ENCODE measurements at places on chromosomes 3 and 15.

DNA sequence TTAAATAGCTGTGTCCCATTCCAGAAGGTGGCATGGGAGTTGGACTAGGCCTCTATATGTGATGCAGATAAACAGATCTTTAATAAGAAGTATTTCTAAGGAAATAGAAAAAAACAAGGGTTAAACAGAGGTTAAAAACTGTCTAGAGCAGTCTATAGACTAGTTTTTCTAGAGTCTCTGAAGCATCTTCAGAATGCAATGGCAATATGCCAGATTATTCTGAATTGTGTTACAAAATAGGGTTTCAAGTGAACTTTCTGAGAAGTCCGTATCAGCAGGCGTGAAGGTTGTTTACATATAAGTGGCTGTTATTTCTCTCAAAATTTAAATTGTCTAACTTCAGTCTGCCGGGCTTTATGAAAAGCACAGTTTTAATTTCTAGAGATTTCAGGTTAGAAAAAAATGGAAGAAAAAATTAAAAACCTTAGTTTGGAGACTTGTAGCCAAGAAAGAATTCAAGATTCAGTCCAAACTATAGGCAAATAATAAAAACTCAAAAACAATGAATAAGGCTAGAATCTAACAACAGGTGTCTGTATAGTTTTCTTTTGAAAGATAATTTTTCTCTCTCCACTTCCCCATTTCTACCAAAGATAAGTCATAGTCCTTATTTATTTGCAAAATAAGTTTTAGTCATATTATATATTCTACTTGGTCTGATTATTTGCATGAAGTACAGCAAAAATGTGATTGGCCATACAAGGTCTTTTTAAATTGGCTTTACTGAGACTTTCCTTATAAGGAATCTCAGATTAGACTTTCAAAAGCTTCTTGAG lies 55.2 kb downstream of the OSTN start:
- DNase-seq, result no peak

GRCh38 chr3:98917608-98918007 lies 16.1 kb upstream of the DCBLD2 start:
- no peak for DNase-seq

DNA sequence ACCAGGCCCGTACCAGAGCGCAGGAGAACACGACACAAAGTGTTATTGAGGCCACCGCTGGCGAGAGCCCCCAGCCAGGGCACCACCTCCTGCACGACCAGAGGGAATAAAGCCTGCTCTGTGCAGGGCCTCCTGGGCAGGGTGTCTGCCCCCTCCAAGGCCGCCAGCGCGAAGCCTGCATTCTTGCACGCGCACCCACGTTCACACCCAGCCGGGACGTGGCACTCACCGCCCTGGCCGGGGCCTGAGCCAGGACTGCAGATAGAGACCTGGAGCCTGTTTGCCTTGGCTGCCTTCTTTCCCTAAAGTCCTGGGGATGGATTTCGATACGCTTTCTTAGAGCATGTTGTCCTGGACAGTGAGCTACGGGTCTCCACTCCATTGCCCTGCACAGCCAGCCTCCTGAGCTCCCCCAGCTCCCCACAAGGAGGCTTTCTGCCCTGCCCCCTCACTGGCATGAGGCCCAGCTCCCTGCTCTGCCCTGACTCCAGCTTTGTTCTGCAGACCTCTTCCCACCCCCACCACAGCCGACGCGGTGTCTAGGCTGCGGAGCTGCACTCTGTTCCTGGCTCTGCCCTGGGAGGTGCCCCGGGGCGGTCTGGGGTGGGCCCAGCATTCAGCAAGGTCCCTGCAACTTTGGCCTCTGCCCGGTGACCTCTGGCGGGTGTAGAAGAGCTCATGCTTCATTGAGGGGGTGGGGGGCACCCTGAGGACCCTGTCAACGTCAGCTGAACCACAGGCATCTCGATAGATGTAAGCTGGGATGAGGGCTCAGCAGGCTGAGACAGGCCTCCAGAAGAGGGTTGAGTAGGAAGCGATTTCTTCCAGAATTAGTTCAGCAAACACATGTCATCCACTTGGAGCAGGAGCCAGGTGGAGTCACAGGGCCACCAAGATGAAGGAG lies 145.0 kb downstream of the LRRK1 start:
- DNase-seq, result peak; percentile 39

DNA sequence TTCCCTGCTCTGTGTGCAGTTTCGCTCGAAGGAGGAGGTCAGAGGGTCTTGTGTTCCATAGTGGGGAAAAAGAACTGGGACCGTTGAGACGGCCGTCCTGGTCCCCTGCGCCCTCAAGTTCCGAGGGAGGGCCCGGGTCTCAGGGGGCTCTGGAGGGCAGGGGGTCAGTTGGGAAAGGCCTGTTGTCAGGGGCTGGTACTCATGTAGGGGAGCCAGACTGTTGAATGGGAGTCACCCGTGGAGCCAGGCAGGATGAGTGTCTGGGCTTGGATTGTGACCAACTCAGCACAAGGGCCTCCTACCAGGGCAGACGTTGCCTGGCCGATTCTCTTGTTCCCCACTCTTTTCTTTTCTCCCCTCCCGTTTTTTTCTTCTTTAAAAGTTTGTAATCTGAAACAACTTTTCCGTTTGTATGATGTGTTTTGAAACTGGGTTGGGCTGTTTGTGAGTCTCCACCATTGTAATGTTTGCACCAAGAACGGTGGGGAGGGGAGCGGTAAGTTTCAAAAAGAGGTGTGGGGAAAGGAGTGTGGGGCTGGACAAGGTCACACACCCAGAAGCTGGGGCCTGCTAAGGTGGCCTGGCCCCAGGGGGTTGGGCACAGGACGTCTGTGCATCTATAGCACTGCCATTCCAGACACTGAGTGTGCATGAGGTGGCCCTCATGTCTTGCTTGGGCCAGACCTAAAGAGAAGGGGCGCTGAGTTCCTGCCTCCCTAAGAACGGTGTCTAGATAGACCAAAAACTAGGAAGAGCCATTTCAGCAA lies 1.1 kb downstream of the CMTM7 start:
- peak; percentile 57 for DNase-seq

- DNase-seq, result no peak
Measured at GRCh38 chr3:63862804-63863149, 828 bp downstream of the THOC7 start.

DNA sequence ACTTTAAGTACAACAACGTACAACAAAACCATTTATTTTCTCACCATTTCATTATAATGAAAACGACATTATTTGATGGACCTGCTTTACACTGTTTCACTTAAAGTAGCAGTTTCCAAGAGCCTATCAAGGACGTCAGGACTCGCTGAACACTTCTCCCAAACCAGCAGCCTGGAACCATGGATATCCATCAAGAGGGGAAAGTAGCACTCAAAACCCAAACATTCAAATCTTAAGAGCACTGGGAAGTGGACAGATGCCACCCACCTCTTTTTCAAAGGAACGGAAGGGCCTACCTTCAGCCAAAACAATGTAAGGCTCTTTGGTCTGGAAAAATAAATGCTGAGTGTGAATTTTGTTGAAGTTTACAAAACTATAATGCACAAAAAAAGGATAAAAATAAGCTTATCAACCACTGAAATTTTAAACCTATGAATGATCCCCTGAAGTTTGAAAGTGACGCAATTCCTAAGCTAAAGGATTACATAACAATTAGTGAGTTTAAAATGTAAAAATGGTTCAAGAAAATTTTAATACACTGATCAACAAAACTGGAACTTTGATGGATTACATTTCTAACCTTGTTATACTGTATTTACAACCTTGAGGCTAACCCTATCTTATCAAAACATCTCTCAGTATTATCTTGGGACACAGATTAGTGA lies 4.6 kb downstream of the PIK3R4 start:
- DNase-seq, result no peak

- DNase-seq, result no peak
Measured at GRCh38 chr3:57078635-57079473, 18.4 kb downstream of the SPATA12 start.

- no peak for DNase-seq
Measured at GRCh38 chr15:88841236-88841635, 38.0 kb downstream of the ACAN start.

DNA sequence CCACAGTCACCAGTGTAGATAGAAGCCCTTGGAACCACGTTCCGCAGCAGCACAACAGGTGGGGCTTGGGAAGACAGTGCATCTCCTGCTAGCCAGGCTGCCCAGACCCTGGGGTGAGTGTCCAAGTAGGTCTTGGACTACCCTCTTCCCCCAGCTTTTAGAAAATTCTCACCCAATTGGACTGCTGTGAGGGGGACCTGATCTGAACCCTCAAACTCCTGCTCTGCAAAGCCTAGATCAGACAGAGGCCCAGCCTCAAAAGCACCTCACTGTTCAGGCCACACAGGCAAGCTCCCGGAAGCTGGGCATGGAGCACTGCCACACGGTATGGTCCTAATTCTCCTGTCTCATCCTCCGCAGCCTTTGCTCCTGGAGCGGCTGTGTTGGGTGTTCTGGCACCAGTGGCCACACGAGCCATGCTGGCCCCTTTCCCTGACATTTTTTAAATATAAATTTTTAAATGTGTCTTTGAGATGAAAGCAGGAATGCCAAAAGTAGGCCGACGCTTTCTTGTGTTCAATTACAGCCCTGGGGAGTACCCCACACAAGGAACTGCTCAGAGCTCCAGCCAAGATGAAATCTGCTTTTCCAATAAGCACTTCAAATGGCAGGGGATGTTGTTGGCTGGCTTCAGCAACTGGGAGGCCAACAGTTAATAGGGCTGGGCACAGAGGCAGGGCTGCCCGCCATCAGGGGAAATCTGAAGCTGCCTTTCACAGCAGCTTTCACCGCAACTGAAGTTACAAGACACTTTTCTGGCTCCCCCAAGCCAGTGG lies 40.9 kb downstream of the CPN2 start:
- no peak for DNase-seq

All from astrocyte (in vitro differentiated cells and primary cell).